Cardiac septum (tissue), 1 donor: ENCODE measurements at places on chromosomes 2 and 18.

- peak; percentile 89 for DNase-seq
These were observed 17.0 kb upstream of the NFATC1 start for GRCh38 chr18:79378536-79379250.

DNA sequence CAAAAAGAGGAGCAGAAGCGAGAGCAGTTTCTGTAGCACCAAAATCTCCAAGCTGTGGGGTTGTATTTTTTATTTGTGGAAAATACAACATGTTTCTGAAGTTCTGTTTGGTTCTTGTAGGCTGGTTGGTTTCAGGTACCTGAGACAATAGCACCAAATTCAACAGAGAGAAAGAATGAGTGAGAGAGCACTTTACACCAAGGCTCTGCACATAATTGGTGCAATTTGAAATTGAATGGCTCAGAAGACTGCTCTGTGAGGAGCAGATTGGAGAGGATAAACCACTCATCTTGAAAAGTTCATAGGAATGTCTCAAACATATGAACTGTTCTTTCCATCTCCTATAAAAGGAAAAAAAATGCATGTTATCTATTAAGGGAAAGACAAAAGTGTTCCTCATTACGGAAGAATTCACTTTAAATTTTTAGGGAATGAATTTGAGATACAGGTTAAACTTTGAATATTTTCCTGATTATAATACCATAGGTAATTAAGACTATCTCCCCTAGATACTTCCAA is 175.1 kb downstream of the ATAD2B start:
- DNase-seq = no peak

DNA sequence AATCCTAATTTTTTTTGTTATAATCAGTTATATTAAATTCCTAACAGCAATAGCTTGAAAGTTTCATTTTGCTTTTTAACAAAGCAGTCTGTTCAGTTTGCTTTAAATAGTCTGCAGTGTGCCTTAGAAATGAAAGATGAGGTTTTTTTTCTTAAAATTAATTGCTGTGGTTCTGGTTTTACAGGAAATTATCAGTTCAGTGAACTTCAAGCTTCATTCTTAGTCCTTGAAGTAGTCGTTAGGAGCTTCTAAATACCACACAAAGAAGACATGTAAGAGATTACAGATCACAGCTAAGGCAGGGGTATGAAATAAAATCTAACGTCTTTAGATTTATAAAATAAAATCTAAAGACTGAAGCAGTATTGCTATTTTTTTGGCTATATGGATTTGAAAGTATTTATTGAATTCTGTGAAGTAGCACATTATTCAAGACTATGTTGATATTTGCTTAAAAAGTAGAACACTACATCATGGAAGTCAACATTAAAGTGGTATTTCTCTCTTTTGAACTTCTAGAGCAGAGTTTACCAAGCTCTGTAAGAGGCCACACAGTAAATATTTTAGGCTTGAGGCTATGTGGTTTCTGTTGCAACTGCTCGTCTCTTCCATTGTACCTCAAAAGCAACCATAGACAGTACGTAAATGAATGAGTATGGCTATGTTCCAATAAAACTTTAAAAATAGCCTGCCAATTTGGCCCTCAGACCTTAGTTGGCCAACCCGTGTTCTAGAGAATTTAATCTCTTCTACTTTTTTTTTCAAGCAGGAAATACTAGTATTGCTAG is 81.5 kb upstream of the STON1 start:
- DNase-seq = no peak

DNA sequence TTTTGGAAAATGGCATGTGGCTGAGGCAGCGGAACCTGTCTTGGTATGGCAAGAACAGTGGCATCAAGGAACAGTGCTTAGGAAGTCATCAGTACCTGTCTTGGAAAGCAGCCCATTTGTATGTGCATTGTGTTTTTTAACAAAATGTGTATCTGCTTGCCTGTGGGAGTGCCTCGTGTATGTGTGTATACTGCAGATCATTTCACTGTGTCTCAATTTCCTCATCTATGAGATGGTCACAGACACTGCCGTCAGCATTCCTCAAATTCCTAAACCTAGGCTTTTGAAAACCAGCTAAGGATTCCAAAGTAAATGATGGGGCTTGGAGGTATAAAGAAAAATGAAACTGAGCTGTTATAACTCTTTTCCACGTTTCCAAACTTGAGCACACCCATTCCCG is 441.3 kb downstream of the RND3 start:
- no peak for DNase-seq

DNA sequence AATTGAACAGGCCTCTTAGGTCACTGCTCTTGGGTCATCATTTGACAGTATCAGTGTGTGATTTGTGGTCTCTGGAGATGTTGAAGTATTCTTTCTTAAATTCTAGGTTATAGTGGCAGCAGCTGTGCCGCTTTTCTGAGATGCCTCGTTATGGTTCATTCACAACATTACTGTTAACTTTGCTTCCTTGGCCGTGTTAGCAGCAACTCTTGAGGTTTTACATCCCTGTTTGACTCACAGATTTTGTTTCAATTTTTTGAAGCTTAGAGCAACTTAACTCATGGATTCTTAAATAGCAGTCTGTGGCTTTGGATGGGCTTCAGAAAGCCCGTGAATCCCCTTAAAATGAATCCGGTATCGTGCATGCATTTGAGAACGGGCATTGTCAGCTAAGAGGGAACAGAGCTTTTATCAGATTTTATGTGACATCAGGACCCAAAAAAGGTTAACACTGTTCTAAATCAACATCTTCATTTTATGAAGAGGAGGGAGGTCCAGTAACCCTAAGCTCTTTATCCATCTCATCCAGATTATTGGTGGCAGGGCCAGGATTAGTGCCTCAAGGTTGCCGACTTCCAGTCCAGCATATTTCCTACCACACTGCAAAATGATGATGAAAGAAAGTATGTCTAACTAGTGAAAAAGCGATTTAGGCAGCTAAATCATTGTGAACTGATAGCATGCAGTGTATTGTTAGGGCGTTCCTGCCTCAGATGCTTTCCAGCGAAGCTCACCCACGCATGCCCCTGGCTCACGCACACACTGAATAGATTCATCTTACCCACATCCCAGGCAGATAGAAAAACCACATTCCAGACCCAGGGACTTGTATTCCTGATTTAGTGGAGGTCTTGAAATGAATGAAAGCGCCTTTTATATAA is 5.1 kb downstream of the TRIB2 start:
- no peak for DNase-seq

DNA sequence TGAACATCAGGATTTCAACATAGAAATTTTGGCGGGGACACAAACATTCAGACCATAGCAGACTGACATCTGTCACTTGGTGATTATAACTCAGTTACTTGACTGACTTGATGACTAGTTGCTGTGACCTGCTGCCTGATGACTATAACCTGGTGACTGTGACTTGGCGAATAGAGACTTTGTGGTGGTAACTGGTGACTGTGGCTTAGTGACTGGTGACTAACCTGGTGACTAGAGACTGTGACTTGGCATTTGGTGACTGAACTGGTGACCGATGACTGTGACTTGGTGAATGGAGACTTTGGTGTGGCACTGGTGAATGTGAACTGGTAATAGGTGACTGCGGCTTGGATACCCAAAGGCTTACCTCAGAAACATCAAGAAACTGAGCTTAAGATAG is 563.1 kb upstream of the FAM98A start:
- no peak for DNase-seq

DNA sequence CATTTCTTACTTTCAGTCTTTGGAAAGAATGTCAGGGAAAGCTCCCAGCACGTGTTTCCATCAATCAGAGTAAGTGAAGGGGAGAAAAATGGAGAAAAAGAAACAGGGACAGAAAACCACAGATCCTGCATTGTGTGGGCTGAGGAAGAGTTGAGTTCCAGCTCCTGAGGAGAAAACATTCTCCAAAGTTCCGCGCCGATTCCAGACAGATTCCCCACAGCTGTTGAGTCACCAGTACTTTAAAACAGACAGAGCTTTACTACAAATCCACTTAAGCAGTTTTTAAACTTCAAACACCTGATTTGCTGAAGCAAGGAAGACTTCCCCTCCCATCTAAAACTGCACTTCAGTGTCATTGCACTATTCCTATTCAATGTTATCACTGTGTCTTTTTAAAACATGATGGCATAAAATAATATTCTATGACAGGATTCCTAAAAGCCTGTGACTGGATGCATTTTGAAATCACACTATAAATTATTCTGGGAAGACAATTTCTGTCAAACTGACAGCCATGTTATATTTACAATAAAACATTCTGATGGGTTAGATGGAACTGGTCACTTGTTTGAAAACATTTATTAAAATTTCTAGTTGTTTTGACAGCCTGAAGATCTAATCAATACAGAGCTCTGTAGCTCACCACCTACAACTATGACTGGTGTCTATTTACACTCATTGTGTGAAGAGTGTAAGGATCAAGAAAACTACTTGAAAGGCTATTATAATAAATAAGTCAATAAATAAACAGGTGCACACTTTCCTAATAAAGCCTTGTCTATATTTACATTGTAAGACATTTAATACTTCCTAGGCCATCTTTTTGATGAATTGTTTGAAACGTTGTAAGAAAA is 40.9 kb downstream of the TCF4 start:
- DNase-seq = no peak

GRCh38 chr18:3651266-3651665 is 201.3 kb downstream of the TGIF1 start:
- DNase-seq = no peak

DNA sequence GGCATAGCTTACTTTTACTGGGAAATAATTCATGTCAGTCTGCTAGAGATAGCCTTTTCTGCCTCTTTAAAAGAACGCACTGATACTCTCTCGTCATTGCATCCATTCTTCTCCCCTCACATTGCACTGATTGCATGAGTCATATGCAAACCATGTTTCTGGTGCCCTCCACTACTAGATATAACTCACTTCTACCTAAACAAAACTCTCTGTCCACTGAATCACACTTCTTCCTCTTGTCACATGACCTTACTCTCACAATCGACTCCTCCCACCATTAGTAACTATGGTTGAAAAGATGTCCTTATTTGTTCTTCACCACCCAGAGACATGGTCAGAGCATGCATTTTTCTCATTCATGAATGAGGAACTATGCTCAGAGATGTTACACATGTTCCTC is 158.0 kb downstream of the CSRNP3 start:
- DNase-seq = no peak

- DNase-seq = no peak
These were observed 314.5 kb downstream of the NCKAP5 start for GRCh38 chr2:133253793-133254192.

DNA sequence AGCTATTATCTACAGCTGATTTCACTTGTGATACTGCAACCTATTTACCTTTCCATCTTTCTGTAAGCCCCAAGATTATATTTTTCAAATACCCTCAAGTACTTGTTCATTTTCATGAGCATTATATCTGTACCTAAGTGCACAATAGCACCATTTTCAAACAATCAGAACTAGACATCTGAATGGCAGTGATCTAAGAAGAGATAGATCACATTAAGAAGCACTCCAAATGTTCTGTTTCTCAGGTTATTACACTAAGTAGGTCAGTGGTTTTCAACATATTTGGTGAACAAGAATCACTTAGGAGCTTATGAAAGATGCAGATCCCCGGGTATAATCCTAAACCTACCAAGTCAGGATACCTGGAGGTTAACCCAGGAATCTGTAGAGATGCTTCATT is 872.7 kb downstream of the DCDC2C start:
- no peak for DNase-seq

- no peak for DNase-seq
These were observed 27.4 kb downstream of the HPCAL1 start for GRCh38 chr2:10329880-10330699.

GRCh38 chr2:110843496-110843895 is 111.1 kb downstream of the ACOXL start:
- no peak for DNase-seq

- DNase-seq = no peak
These were observed 10.5 kb upstream of the TMSB10 start for GRCh38 chr2:84894758-84895520.

GRCh38 chr2:217421834-217422233 is 562.0 kb upstream of the TNP1 start:
- DNase-seq = no peak

DNA sequence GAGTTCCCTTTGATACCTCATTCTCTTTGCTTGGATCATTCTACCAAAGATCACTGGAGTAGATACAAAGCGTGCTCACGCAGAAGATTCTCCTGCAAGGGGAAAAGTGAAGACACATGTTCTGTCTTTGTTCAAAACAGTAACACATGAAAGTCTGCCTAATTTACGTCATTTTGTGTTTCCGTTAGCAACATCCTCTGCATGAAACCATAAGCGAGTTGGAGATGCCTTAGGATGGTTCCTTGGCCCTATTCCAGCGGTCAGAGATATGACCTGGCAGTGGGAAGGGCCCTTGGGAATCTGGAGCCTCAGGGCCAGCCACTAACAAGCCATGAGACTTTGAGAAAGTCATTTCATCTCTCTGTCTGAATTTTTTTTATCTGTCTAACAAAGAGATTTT is 180.9 kb upstream of the TWIST2 start:
- no peak for DNase-seq

DNA sequence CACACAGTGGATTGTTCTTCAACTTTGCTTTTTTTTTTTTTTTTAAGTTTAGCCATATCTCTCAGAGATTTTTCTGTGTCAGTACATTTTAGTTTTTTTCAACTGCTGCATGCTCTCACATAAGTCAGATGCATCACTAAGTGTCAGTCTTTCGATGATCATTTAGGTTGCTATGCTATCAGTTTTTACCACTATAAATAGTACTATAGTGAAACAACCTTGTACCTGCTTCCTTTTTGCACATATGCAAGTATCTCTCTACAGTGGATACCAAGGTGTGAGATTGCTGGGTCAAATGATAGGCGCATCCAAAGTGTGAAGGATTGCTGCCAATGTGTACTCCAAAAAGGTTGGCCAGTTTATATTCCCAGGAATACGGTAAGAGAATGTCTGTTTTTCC is 33.5 kb upstream of the MAP4K3 start:
- DNase-seq = no peak

GRCh38 chr2:38274286-38275276 is 102.5 kb downstream of the ATL2 start:
- no peak for DNase-seq

DNA sequence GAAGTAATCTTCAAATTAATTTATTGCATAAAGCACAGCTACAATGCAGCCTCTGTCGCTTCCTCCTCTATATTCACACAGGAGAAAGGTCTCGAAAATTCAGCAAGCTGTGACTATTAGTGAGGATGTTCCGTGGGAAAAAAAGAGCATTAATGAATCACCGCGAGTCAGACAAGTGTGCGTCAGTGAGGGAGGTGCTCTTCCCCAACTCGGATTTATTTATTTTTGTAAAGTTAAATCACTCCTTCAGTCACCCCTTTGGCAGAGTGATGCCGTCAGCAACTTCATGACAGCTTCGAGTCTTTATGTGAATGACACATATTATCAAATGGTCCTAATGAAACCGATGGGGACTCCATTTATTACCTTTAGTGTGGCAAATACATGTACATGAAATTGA is 648.9 kb upstream of the SALL3 start:
- DNase-seq = no peak

DNA sequence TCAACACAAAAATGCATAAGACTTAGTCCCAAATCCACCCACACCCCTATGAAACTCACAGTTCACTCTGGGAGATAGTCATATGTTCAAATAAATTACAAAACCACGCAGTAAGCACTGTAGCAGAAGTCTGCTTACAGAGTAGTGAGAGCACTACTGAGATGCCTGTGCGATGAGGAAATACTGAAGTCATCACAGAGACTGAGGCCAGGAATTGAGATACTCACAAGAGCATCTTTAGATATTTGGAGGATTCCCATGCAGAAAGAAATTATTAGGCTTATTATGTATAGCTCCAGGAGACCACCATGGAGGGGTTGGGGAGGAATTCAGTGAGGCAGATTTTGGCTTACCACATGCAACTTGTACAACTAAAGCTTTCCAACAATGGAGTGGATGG is 82.3 kb downstream of the ANTXR1 start:
- no peak for DNase-seq

GRCh38 chr2:197280015-197280702 is 30.4 kb downstream of the ANKRD44 start:
- DNase-seq = no peak
